GM04503 (cell line): ENCODE measurements at places on chromosomes 4 and X.
A peak's percentile ranks its signal among the peaks of the same experiment; 100 is the strongest.

DNA sequence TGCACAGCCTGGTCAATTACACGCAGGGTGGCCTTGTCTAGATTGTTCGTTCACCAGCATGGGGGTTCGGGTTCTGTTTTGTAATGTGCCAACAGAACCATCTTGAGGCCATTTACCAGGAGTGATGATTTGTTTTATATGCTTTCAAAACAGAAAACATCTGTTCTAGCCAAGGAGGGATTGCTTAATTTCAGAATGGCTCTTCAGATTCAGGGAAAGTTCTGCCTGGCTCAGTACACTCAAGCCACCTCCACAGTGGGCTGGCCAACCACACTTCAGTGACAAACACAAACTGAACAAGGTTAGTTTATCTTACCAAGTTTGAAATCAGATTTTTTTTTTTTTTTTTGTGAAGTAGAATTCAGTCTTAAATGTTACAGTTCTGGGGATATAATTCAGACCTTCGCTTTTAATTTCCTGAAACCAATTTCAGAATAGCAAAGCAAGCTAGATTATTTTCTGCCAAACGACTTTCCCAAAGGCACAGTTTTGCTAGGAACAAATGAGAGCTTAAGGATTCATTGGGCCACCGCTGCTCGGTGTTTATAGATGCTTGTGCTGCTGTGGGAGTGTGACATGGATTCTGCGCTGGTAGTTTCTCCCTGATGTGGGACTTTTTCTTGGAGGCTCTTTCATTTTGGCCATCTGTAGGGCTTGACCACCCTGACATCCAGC, 23.4 kb downstream of the SMS start:
- DNase-seq = no peak

DNA sequence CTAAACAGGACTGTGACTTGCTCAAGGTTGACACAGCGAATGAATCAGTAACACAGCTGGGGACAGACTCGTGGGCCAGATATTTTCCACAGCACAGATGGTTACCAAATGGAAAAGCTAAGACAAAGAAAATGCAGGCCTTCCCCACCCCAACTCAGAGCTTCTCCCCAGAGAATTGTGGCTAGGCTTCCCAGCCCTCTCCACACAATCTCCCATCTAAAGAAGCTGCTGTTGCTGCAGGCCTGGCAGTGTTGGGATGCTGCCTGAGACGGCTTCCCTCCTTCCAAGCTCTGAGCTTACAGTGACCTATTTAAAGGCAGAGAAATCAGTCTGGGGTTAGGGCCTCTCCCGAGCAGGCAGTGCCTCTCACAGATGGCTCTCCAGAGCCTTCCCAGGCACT, 46.5 kb upstream of the PGRMC1 start:
- peak; percentile 57 for DNase-seq

DNA sequence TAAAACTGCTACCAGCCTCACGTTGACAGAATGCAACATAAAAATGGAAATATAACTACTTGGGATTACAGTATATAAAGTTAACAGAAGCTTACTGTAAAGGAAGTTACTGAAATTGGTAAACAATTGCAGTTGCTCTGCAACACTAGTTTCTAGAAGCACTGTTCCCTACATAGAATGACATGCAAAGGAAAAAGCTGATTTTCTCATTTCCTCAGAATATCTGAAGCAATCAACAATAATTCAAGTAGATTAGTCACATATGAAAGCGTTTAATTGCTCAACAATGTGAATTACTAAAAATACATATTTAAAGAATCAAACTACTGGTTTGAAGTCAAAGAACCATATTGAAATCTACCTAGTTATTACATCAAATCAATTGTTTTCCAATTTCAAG, 31.8 kb downstream of the PDGFC start:
- no peak for DNase-seq

DNA sequence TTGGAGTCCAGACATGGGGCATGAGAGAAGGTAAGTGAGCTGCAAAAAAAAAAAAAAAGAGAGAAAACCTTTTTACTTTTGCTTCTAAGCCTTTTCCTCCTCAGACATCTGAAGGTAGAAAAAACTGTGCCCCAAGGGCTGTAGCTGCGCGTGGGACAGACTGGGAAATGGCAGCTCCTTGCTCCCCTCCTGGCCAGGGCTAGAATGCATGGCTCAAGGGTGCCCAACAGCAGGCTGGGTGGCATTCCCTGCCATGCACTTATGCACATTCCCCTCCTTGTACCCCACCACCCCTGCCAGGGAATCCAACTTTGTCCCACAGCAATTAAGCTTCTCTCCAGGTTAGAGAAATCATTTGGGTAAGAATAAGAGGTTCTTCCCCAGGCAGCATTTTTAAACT, 421.2 kb downstream of the TRAM1L1 start:
- no peak for DNase-seq

- no peak for DNase-seq
Observed at GRCh38 chr4:8580321-8581093, at the start of gene GPR78. GPR78 (plus strand) TSS chr4:8580392; CDS start chr4:8580983, 591 bp downstream.

GRCh38 chr4:52889354-52889753, 27.2 kb downstream of the RASL11B start:
- DNase-seq = no peak

DNA sequence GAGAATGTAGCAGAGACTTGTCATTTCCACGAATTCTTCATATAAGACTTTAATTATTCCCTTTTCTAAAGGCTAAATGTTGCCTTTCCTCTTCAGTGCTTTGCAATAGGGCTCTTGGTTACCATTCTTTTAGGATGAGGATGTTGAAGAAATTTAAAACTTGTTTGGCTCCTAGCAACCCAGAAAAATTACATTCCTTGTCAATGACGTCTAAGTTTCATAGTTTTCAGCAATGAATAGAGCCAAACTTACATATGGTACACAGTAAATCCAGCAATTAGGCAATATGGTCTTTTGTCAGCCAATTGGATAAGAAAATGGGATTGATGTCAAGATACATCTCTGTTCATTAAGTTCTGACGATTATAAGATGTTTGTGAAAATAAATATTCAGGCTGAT, 1639.6 kb upstream of the PCDH10 start:
- peak; percentile 9 for DNase-seq

GRCh38 chrX:150902434-150903109, 4.1 kb upstream of the CD99L2 start:
- DNase-seq = no peak
